ENCODE measurements at places on chromosomes 4 and X. TPM values are rescaled to one million over a fixed set of nuclear protein-coding genes. Genes with fewer than 3 reads are reported as not detected.

GRCh38 chr4:113878668-113879067 lies 100.8 kb downstream of the ARSJ start:
- DNase-seq, result no peak

DNA sequence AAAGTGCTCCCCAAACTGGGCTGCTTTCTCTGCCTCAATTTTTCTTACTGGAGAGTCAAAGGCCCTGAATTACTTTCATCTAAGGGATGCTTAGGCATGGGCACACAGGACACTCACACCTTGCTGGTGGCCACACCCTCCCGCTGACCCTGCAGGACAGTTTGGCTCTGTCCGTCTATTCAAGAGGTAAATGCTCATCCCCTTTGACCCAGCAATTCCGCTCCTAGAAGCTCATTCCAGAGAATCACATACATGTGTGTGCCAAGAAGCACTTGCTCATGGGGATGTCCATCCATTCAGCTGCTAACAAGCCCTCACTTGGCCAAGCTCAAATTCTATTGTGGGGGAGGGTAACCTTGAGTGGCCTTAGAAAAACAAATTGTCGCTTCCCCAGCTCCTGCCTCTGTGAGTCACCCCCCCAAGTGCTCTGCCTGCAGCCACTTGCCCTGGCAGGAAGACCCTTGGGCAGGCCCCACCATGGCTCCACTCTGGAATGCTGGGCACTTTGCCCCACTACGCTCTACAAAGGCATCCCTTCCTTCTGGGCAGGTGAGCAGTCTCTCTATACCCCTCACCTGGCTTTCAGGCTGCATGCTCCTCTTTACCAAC lies 54.5 kb downstream of the HTRA3 start:
- no peak for DNase-seq

GRCh38 chr4:89836031-89836745 lies 773 bp downstream of the SNCA start:
- peak; percentile 5 for DNase-seq

The C4orf51 gene
- polyA plus RNA-seq, result not detected

The DDIT4L gene
- 2.3 TPM for polyA plus RNA-seq

DNA sequence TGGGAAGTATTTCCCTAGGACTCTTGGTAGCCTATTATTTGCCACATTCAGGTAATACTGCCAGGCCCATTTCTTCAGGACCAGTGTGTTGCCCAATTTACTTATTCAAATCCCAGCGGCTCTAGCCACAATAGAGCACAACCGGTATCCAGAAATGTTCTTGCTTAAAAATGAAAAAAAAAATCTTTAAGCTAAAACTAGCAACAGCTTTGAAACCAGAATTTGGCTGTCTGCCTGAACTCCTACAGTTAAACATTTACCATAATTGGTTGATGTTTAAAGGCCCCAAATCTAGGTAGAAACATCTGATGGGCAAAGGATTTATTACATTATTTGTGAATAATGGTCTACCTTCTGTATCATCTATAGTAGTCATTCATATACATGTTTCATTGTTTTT lies 930 bp upstream of the SLITRK4 start:
- DNase-seq, result no peak

DNA sequence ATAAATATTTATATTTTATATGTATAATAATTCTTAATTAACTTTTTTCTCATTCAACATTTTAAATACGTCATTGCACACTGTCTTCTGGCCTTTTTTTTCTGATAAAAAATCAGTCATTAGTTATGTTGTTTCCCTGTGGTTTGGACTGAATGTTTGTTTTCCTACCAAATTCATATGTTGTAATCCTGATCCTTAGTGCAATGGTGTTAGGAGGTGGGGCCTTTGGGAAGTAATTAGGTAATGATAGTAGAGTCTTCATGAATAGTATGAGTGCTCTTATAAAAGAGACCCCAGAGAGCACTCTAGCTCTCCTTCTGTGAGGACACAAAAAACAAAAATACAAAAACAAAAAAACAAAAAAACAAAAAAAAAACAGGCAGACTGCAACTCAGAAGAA lies 117.2 kb downstream of the GASK1B start:
- no peak for DNase-seq

The MAGEB10 gene
- polyA plus RNA-seq, result not detected

- no peak for DNase-seq
Observed at GRCh38 chrX:42442745-42443144, 335.2 kb downstream of the PPP1R2C start.

- no peak for DNase-seq
Observed at GRCh38 chr4:83025563-83025962, 9.4 kb upstream of the COPS4 start.

DNA sequence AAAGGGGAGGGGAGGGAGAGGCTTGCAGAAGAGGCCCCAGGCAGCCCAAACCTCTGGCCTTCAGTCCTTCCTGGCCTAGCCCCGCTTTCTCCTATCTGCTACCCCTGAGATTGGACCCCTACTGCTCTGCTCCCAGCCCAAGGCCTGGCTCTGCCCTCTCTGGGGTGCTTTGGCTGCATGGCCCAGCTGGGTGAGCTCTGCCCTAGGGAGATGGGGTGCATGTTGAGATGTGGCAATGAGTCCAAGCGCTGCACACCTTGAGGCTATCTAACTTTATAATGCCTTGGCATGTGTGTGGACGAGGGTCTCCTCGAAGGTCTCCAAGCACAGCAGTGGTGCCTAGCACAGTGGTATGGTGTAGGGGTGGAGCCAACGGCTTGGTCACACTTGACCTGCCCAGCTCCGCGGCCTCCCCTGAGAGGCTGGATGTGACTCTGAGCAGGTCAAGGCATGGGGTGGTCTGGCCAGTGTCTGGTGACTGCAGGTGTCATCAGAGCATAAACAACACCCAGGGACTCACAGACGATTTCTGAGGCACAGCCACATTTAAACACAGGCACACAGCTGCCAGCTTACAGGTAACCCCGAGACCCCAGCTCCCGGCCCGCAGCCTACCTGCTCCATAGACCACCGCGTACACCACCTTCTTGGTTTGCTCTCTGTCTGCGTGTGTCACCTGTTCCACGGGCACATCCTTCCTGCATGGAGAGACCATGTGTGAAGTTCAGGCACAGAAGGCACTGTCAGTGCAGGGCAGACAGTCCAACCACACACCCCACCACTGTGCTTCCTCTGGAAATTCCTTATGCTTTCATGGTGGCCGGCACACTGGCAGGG lies 36.3 kb downstream of the NAT8L start:
- DNase-seq, result no peak

The NLGN4X gene
- polyA plus RNA-seq, result 12.4 TPM

GRCh38 chr4:7240306-7240705 lies 48.0 kb downstream of the SORCS2 start:
- no peak for DNase-seq

- no peak for DNase-seq
Observed at GRCh38 chr4:23455456-23456158, 434.2 kb downstream of the PPARGC1A start.

DNA sequence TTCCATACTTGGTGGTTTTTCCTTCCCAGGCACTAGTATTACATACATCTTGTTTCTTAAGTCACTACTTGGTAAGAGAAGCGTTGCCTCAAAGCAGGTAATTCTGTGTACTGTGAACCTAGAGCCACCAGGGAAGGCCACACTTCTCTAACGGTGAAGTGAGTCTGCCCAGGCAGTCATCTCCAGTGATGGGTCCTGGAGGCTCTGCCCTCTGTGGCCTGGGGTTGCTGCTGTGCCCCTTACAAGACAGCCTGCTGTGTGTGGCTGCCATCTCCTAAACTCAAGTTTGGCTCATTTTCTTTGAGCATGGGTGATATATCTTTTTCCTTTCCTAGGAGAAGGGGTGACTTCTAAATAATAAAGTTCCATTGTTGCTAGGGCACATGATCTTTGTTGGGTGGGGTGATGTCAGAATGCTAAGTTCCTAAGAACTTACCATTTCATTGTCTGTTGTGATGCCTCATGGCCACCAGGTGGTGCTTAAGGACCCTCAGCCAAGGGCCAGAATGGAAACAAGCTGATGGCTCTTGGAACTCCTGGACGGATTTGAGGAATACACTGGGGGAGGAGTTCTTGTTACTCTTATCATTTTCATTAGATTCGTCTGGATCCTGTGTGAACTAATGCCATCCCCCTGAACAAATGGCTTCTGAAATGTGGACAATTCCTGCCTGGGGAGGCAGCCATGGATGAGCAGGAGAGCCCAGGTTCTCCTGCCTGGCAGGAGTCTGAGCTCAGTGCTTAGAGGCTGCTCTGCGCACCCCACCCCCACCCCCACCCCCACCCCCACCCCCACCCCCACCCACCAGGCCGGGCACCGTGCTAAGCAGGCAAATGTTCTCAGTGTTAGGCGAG lies 41.1 kb upstream of the WDR1 start:
- no peak for DNase-seq

DNA sequence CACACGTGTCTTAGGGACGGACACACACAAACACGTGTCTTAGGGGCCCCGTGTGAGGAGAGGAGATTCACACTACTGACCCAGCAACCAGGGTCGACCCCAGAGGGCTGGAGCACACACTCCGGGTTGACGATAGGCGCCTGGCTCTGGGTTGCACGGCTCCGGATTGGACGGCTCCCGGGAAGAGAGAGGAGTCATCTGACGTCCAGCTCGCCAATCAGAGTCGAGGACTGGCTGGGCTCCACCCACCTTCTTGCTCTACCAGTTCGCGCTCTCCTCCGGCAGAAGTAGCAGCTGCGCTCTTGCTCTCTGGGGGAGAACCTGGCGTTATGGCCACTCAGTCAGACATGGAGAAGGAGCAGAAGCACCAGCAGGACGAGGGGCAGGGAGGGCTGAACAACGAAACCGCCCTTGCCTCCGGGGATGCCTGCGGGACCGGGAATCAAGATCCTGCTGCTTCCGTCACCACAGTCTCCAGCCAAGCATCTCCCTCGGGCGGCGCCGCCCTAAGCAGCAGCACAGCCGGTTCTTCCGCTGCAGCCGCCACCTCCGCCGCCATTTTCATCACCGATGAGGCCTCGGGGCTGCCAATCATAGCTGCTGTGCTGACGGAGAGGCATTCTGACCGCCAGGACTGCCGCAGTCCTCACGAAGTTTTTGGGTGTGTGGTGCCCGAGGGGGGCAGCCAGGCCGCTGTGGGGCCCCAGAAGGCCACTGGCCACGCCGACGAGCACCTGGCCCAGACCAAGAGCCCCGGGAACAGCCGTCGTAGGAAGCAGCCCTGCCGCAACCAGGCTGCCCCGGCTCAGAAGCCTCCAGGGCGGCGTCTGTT lies 74.3 kb downstream of the NUDT10 start:
- DNase-seq, result no peak

DNA sequence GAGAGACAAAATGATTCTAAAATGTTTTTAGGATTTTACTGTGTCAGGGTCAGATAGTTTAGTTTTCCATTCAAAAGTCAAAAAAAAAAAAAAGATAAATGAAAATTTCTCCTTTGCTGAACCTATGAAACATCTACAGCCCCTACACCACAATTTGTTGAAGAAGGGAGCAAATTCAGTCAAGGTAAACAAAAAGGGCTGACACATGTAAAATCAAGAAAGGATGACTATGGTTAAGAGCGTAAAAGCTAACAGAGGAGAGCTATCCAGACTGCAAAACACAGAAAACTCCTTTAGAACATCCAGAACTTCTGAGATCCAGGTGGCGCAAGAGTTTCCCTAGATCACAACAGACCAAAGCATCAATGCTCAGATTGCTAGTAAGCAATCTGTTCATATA lies 72.2 kb downstream of the RAB28 start:
- no peak for DNase-seq

GRCh38 chr4:30511751-30512150 lies 208.4 kb upstream of the PCDH7 start:
- no peak for DNase-seq

- no peak for DNase-seq
Observed at GRCh38 chrX:15956681-15957080, 102.1 kb upstream of the AP1S2 start.
